NCI-H2081 treated with DMSO at 0.1 percent for 48 hours (cell line): ENCODE measurements at places on chromosomes 11 and 22.

DNA sequence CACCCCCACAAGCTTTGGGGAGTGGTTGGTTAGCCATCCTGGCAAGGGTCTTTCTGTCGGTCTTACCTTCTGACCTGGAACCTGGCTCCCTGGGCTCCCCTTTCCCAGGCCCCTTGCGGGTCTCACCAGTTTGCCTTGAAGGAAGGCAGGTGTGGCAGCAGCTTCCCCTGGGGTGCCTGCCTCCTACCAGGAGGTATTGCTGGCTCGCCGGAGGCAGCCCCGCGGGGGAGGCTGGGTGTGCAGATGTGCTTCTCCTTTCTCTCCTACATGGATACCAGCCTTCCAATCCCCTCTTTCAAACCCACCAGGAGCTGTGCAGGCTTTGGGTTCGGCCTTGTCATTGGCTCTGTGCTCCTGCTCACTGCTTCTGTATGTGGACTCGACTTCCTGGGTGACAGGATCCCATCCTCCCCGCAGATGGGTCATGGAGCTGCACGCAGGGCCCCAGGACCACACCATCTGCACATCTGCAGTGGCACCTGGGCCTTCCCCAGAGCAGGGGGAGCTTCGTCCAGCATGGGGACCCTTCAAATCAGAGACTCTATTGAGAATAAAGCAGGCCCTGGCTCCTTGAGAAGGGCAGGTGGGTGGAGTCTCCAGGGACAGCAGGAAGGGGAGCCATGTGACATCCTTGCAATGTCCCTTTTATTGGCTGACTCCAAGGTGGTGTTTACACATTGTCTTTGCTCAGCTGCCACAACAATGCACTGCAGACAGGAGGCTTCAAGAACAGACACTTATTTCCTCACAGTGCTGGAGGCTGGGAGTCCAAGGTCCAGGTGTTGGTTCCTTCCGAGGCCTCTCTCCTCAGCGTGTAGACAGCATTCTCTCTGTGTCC is 592.0 kb downstream of the BRD1 start:
- DNase-seq: peak; percentile 69

DNA sequence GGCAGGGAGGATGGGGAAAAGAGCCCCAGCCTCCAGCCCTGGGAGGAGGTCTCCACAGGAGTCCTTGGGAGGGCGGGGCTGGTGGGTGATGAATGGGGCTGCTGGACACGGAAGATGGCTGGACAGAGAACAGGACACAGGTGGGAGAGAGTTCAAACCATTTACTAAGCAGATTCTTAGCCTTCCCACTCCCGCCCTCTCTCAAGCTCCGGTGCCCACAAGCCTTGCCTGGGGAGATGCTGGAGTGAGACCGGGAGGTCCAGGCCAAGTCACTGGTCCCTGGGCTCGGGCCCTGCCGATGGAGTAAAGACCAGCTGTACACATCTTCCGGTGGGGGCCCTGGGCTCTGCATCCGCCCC is 1.4 kb downstream of the CLDN5 start:
- no peak for DNase-seq

DNA sequence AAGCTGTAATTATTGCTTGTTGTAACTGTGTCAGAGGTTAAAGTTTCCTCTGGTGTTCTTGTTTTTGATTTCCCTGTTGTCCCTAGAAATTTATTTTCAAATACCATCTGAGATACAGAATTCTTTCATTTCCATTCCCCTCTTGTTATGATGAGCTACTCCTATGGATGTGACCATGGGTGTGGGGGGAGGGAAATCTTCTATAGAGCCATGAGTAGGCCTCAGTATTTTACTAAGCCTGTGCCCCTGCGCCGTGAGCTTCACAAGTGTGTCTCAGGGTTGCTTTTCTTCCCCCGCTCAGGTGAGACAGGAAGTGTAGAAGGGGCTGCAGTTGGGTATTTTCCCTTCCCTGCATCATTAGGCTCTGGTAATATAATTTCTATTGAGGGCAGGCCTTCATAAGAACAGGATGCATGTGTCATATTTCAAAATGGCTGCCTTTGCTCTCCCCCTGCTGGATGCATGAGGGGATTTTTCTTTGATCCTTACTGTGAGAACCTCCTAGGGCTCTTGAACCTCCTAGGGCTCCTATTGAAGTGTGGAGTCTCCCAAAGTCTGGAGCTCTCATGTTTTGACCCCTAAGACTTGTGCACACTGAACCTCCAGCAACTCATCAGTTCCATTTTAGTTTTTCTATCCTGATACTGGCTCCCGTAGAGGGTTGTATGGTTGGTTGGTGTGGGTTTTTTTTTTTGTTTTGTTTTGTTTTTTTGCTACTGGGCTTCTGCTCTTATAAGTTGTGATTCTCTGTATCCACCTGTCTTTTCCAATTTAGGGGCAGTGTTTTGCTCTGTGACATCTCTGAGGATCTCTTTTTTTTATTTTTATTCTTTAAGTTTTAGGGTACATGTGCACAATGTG is 658.2 kb downstream of the NTM start:
- no peak for DNase-seq

DNA sequence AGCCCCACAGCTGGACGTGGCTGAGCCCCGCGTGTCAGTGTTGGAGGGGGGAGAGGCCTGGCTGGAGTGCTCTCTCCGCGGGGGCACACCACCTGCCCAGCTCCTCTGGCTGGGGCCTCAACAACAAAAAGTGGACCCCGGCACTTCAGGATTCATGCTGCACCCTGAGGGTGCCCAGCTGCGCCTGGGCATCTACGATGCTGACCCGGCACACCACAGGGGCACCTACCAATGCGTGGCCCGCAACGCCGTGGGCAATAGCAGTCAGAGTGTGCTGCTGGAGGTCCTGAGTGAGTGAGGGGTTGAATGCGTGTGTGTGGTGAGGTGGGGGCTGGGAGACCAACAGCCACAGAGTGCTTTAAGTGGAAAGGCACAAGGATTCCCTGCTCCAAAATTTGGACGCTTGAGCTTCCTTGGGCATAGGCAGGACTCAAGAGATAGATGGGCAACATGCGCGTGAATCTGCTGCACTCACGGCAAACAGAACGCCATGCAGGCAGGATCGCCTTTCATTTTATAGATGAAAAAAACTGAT is 7.6 kb downstream of the VSIG10L2 start:
- DNase-seq: no peak

DNA sequence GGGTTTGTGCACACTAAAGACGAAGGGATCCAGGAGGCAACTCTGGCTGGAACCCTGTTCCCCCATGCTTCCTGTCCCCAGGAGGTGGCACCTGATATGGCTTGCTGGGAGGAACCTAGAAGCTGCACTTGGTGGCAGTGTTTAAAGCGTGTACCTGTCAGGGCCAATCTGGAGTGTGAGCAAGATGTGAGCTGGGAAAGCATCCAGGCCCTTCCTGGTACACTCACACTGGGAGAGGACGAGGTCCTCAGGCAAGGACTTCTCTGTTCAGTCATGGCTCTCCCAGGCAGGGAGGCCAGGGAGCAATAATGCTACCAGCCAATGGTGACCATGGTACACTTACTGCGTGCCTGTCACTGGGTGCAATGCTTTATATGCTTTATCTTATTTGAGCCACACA is 130.7 kb upstream of the NECTIN1 start:
- DNase-seq: no peak

- DNase-seq: no peak
These were observed 63.4 kb upstream of the CLPB start for GRCh38 chr11:72497731-72498130.

- DNase-seq: no peak
These were observed 281.2 kb downstream of the CADM1 start for GRCh38 chr11:115222863-115223530.
